ENCODE measurements at places on chromosomes 7 and 10. TPM values are rescaled to one million over a fixed set of nuclear protein-coding genes. Genes with fewer than 3 reads are reported as not detected.

GRCh38 chr10:5014936-5015335, 11.3 kb upstream of the AKR1C2 start:
- no peaks in the 10 kb centered on the region for H3K4me1 ChIP-seq
- H3K36me3 ChIP-seq = no peaks in the 10 kb centered on the region
- DNase-seq = no peak
- no peak overlapping the region for H3K27ac ChIP-seq

DNA sequence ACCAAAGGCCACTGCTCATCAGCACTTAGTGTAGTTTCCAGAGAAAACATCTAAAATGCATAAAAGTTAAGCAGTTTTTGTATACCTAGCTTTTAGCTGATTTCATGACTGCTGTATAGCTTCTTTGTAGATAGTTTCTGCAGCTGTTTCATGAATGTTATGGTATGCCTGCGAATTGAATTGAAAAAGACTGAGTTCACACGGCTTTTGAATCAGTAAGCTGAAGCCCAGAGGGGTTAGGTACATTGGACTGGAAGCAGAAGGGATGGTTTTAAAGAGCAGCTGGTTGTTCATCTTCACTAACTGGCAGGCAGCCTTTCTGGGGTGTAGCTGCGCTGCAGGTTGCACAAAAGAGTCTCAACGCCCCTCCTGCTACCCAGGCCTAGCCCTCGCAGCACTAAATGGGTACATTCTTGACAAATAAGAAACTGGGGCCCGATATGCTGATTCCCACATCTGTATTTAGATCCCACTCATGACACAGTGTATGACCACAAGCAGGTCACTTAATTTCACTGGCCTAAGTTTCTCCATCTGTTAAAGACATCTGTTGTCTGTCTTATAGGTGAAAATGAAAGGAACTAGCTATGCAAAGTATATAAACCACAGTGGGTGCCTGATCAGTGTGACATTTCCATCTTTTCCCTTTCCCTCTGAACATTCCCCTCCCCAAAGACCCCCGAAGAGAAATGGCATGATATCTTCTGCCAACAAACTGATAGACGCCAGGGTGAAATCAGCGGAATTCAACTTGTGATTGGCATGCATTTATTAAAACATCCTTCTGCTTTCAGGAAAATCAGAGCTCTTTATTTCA, 85.9 kb upstream of the AGBL3 start:
- no peak overlapping the region for H3K27ac ChIP-seq
- DNase-seq = no peak
- no peak overlapping the region for H3K4me3 ChIP-seq
- H3K4me1 ChIP-seq = no peaks in the 10 kb centered on the region

GRCh38 chr7:25855854-25856782, 295.9 kb upstream of the NFE2L3 start:
- no peaks in the 10 kb centered on the region for H3K36me3 ChIP-seq
- H3K27ac ChIP-seq = no peak overlapping the region
- peaks cover 29% of the 10 kb centered on the region for H3K4me1 ChIP-seq
- DNase-seq = no peak
- no peak overlapping the region for H3K4me3 ChIP-seq

Gene FAM221A
- 6.8 TPM for total RNA-seq

Gene ZNF786
- 18.8 TPM for total RNA-seq

Gene LMOD2
- not detected for total RNA-seq

GRCh38 chr10:98901441-98902110, 334.1 kb downstream of the HPSE2 start:
- no peak overlapping the region for H3K27ac ChIP-seq
- no peaks in the 10 kb centered on the region for H3K4me1 ChIP-seq
- no peaks in the 10 kb centered on the region for H3K27me3 ChIP-seq
- H3K36me3 ChIP-seq = no peaks in the 10 kb centered on the region
- H3K4me3 ChIP-seq = no peak overlapping the region

DNA sequence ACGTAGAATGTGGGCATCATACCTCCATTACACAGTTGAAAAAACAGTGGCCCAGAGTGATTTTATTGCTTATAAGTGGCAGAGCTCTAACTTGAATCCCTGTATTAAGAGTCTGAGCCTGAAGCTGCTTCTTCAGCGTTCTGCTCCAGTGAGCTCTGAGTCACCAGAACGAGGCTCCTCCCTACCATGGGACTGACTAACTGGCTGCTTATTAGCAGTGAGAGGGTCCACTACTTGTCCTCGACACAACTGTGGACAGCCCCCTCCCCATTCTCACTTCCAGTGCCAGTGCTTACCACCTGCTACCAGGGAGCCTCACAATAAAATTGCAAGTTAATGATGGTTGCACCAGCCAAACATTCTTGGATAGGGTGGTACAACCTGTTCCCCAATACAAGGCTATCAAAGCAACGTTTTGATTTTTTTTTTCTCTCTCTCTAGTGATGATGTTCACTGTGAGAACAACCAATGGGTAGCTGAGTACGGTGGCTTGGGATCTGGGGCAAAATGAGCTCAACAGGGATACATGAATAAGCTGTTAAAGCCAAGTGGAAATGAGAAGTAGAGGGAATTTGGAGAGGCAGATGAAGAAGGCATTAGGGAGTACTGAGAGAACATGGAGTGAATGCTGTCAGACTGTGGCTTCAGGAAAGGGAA, 2.7 kb upstream of the NRG3 start:
- no peaks in the 10 kb centered on the region for H3K4me1 ChIP-seq
- H3K27ac ChIP-seq = no peak overlapping the region
- H3K27me3 ChIP-seq = peaks cover 3% of the 10 kb centered on the region
- DNase-seq = no peak

- no peak overlapping the region for H3K27ac ChIP-seq
- no peaks in the 10 kb centered on the region for H3K27me3 ChIP-seq
- H3K4me1 ChIP-seq = no peaks in the 10 kb centered on the region
- no peaks in the 10 kb centered on the region for H3K36me3 ChIP-seq
- no peak for DNase-seq
- H3K4me3 ChIP-seq = no peak overlapping the region
These were observed 8.1 kb upstream of the VDAC2 start for GRCh38 chr10:75202321-75203045.

DNA sequence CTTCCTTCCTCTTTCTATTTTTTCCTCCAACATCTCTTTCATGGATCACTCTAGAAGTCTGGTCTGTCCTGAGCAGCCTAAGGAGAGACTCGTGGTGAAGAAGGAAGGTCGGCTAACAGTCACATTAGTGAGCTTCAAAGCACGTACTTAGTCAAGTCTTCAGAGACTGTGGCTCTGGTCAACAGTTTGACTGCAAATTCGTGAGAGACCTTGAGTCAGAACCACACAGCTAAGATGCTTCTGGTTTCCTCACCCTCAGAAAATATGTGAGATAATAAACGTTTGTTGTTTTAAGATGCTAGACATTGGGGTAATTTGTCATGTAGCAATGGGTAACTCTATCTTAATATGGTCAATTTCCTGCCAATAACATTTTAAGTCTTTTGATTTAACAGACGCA, 126.2 kb upstream of the LRRN3 start:
- H3K4me3 ChIP-seq = no peak overlapping the region
- H3K36me3 ChIP-seq = no peaks in the 10 kb centered on the region
- H3K27ac ChIP-seq = no peak overlapping the region
- no peak for DNase-seq
- H3K4me1 ChIP-seq = no peaks in the 10 kb centered on the region

Gene IL6
- total RNA-seq = not detected

DNA sequence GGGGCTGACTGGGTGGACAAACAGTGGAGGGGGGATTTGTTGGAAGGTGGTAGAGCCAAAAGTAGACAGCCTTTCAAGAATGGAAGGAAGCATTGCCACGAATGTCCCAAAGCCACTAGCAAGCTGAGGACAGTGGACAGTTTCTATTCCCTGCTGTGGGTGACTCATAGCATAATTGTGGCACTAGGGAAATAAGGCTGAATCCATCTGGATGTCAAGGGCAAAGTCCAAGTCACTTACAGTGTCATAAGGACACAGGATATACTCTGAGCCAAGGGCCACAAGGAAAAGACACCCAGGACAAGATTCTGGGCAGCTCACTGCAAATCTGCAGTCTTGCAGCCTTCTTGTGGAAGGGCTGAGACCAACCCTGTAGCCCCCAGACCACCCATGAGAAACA, 79.7 kb downstream of the FRMPD2 start:
- H3K36me3 ChIP-seq = no peaks in the 10 kb centered on the region
- no peak for DNase-seq
- no peak overlapping the region for H3K27ac ChIP-seq
- no peaks in the 10 kb centered on the region for H3K27me3 ChIP-seq
- no peaks in the 10 kb centered on the region for H3K4me1 ChIP-seq

Gene TMEM270
- total RNA-seq = not detected

Gene SLC26A3
- total RNA-seq = not detected

- H3K4me3 ChIP-seq = peak overlapping the region; percentile 27
- H3K36me3 ChIP-seq = no peaks in the 10 kb centered on the region
- H3K27me3 ChIP-seq = no peaks in the 10 kb centered on the region
- no peak overlapping the region for H3K27ac ChIP-seq
- peak; percentile 43 for DNase-seq
These were observed 863 bp downstream of the ST8SIA6 start for GRCh38 chr10:17453373-17454091.

GRCh38 chr7:87672217-87672616, 44.0 kb downstream of the RUNDC3B start:
- no peak overlapping the region for H3K4me3 ChIP-seq
- DNase-seq = no peak
- H3K27ac ChIP-seq = no peak overlapping the region
- no peaks in the 10 kb centered on the region for H3K4me1 ChIP-seq

DNA sequence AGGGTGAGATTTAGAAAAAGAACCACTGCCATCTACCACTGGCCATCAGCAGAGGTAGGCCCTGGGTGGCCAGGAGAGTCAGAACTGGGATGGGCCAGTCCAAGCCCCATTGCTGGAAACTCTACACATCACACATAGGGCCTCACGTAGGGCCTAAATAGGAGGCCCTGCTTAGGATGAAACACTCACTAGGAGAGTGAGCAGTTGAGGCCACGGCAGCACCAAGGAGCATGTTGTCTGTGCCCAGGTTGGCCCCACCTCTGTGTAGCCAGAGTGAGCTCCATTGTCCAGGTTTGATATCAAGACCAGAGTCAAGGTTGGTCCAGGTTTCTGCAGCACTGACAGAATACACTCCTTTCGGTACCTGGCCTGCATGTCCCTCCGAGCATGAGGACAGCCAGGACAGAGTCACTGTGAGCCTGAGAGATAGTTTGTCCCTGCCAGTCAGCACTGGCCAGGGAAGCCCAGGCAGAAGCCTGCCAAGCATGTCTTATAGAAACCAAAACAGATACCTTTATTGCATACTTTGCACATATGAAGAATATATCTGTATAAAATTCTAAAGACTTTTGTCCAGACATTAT, 77.9 kb upstream of the CAMK2B start:
- H3K27ac ChIP-seq = no peak overlapping the region
- H3K4me3 ChIP-seq = no peak overlapping the region
- no peaks in the 10 kb centered on the region for H3K27me3 ChIP-seq

DNA sequence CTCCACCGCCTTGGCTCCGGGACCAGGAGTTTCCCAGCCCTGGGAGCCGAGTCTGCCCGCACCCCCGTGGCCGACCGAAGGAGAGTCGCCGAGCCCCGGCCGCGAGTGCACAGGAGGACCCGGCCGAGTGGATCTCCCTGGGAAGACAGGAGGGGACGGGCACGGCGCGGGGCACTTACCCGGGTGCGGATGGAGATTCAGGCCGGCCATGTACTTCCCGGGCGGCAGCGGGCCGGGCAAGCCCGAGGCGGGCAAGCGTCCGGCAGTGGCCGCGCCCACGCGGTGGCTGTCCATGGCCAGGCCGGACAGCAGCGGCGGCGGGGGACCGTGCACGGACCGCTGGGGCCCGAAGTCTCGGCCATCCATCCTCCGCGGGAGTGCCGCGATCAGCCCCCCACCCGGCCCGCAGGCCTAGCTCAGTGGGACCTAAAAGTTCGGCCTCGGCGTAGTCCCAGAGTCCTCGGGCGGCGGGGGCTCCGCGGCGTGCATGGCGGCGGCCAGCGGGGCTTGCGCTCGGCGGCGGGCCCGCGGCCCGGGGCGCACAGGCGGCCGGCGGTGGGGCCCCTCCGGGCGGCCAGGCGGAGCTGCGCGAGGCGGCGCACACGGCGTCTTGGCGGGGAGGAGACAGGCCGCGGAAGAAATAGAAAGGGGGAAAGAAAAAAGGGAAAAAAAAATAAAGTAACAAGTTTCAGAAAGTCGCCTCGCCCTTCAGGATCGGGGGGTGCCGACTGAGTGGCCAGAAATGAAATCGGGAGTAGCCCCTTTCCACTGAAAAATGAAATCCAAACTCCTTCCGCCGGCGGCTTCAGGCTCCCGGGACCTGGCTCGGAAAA, 2.5 kb downstream of the TNRC18 start:
- H3K36me3 ChIP-seq = no peaks in the 10 kb centered on the region
- peaks cover 56% of the 10 kb centered on the region for H3K27me3 ChIP-seq
- peaks cover 69% of the 10 kb centered on the region for H3K4me1 ChIP-seq
- H3K4me3 ChIP-seq = peak overlapping the region; percentile 54

Gene PRKCQ
- total RNA-seq = 70.5 TPM

Measured in CD4-positive, alpha-beta memory T cell (primary cell).